H1 (cell line): ENCODE measurements at places on chromosomes 6 and 20.

- no peak for DNase-seq
These were observed 14.2 kb downstream of the SLX4IP start for GRCh38 chr20:10449270-10449669.

DNA sequence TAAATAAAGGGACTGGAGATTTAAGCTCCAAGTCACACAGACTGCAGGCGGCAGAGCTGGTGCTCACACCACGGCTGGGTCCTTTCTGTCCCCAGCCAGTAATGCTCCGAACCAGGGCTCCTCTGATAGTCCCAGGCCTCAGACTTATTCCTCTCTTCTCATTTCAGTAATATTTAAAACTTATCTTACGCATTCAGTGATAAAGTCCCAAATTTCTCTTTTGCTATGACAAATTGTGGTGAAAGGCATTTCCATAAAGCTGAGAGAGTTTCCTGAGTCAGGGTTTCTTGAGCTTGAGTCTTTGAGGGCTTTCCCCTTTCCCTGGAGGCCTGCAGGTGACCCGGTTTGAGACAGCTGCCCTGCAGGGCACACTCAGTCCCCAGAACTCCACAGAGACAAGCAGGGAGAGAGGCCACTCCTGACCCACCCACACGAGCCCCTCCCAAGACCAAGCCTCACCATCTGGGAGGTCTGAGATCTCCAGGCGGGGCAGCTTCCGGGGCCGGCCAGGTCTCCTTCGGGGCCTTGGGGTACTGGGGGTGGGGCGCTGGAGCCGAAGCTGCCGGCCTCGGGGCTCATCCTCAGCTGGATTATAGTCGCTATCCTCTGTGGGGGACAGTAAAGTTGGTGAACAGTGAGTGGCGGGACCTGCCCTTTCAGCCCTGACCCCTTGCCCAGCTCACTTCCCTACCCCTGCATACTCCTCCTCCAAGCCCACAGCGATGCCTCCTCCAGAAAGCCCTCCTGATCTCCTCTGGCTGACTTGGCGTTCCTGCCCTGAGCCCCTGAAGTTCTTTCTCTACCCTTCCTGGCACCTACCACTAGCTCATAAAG is 6.6 kb downstream of the ZNF335 start:
- DNase-seq = no peak

DNA sequence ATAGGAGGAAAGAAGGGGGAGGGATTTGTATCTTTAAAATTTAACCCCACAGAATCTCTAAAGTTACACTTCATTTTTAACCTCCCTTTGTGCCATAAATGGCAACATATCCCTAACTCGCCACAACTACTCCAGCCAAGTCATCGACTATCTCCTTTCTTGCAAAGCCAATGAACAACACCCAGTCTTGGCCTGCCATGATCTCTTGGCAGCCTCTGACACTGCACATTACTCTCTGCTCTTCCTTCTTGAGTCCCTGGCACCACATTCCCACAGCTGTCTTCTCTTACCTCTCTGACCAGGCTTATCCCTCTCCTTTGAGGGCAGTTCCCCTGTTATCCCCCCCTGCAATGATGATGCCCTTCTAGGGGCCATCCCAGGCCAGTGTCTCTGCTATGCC is 42.5 kb downstream of the MBOAT1 start:
- DNase-seq = no peak

DNA sequence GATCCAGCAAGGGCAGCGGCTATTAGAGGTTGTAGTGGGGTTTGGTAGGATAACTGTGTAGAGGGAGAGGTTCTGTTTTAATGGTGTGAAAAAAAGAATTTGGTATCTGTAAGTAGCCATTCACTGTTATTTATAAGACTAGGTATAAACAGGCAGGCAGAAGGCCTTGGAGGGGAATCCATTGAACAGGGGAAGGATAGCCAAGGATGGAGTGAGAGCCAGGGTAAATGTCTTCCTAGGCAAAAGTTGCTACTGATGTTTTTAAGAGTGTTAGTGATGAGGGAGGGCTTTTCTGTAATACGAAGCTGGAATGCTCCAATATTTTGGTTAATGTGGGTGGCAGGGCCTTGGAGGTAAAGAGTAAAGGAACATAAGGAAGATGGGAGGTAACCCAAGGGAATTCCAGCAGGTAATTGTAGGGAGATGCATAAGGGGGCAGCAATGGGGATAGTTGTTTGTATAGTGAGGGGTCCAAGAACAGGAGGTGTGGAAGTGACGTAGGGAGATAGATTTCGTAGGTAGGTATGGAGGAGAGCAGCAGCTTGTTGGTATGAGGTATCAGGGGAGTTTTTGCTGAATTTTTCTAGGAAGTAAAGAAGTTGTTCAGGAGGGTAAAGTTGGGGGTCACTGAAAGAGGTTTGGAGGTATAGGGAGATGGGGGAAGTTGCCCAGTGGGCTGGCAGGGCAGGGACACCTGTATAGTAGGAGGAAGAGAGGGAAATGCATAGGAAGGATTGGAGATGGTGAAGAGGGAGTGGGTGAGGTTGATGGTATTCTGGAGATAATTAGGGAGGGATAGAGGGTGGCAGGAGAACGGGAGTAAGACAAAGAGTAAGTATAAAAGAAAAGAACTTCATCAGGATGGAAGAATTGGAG is 752.4 kb upstream of the ADGRB3 start:
- DNase-seq = no peak

DNA sequence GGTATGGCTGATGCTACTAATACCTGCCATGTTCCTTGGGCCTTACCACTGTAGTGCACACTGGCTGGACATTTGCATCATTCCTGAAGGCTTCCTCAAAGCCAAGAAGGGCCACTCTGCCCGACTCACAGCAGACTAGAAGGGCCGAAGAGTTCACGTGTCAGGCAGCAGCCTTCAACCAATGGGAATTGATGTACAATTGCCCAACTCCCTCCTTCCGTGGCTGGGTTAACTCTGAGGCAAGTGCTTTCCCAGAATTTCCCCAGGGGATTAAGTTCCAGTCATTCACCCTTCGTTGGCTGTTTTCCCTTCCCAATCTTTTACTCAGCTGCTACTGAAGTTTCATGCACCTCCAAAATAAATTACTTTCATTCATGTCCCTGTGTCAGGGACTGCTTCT is 29.8 kb downstream of the PSMB9 start:
- DNase-seq = no peak

- no peak for DNase-seq
These were observed 10.9 kb downstream of the BANF2 start for GRCh38 chr20:17710379-17711266.

DNA sequence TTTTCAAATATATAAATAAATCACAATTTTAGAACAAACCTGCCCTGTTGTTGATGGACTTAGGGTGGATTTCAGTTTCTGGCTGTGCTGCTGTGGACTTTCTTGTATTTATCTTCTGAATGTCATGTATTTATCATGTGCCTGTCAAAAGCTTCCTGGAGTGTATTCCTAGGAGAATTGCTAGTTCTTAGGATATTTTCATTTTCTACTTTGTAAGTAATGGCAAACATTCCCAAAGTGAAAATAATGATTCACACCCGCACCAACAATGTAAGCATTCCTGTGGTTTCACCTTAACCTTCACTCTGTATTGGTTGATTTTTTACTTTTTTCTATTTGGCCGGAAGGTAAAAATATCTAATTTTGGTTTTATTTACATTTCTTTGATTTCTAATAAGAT is 387.8 kb downstream of the SMOC2 start:
- no peak for DNase-seq

DNA sequence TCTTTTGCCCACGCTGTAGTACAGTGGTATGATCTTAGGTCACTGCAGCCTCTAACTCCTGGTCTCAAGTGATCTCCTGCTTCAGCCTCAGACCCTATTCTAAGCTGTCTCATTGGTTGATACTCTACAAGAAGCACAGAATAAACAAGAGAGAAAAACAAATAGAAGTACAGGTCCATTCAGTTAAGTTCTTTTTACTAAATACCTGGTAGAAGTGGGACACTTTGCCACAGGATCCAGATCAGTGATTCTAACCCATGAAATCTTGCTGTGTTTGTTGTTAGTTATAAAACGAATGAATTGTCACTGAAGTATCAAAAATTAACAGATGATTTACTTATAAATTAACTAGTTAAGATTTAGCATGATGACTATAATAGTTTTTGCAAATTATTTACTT is 76.7 kb downstream of the SCAND1 start:
- DNase-seq = no peak

- no peak for DNase-seq
These were observed 50.8 kb upstream of the NRN1 start for GRCh38 chr6:6057442-6058053.

- DNase-seq = no peak
These were observed 2.8 kb downstream of the NKX2-4 start for GRCh38 chr20:21394551-21394950.

DNA sequence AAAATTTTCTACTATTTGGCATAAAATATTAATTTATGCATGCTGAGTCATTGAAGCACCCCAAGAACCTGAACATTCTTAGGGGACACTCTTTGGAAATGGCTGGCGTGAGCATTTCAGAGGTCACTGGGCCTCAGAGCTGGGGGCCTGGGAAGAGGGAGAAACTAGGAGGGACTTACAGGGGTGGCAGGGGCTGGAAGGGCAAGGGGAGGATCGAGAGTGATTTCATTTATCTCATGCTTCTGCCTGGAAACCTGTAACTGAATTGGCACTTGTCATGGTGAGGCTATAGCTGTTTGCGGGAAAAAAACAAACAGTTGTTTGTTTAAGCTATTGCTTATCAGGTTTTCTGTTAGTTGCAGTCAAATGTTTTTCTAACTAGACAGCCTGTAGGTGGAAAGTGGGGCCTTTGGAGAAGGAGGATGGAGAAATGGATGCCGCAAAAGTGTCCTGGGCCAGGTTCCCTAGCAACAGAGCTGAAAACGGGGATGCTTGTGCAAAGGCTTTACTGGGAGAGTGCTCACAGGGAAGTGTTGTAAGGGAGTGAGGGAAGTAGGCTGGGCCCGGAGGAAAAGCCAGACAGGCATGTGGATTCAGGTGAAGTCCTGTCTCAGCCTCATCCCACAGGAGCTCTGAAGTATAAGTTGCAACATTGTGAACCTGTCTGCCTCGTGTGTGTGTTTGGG is 36.4 kb upstream of the KAT14 start:
- DNase-seq = peak; percentile 49

GRCh38 chr6:131966443-131966842 is 15.3 kb upstream of the CCN2 start:
- DNase-seq = no peak

- no peak for DNase-seq
These were observed 431.5 kb upstream of the ARID1B start for GRCh38 chr6:156345700-156346099.

DNA sequence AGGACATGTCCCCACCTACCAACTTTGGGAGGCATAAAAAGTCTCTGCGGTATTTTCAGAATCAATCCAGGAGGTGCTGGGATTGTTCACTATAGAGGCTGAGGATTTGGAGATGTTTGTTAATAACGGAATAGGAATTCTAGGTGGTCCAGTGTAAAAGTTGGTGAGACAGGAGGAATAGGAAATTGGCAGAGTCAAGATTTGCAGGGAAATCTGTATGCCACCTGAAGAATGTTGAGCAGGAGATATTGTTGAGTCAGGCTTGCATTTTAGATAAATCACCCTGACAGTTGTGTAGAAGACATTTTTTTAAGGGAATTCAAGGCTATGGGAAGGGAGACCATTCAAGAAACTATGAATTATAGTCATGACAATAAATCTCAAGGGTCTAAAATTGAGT is 124.8 kb downstream of the COL12A1 start:
- DNase-seq = no peak

- no peak for DNase-seq
These were observed 46.8 kb upstream of the SLCO4A1 start for GRCh38 chr20:62595491-62595890.

DNA sequence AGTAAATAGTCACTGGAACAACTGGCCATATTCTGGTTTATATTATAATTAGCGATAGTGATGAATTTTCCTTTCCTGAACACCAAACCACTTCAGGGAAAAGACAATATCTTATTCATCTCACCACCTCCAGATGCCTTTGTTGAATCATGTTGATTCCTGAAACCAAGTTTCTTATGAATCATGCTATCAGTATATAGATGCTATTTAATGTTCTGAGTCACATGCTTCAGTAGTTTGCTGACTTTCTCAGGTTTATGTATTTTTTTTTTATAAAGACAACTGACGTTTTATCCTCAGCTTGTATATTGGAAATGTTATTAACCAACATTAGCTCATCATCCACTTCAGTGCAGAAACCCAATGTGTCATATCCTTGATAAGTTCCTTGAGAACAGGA is 710.2 kb upstream of the POU3F2 start:
- DNase-seq = no peak

DNA sequence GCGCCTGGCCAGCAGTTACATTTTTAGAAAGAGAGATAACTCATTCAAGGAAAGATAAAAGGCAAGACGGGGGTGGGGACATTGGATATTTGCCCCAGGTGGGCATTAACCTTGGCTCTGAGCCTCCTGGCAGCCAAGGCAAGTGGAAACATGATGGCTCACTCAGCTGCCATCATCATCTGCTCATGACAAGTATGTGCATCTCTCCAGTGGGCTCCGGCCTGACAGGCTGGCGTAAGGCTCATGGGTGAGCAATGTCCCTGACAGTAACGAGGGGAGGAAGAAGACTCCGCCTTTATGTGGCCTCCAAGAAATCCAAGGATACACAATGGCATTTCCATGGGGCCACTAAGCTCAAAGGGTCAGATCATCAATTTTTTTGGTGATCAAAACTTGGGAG is 13.3 kb downstream of the ANKRD60 start:
- DNase-seq = no peak
